Calu3 (cell line): ENCODE measurements at places on chromosomes 16 and 17. TPM values are rescaled to one million over a fixed set of nuclear protein-coding genes. Genes with fewer than 3 reads are reported as not detected.

DNA sequence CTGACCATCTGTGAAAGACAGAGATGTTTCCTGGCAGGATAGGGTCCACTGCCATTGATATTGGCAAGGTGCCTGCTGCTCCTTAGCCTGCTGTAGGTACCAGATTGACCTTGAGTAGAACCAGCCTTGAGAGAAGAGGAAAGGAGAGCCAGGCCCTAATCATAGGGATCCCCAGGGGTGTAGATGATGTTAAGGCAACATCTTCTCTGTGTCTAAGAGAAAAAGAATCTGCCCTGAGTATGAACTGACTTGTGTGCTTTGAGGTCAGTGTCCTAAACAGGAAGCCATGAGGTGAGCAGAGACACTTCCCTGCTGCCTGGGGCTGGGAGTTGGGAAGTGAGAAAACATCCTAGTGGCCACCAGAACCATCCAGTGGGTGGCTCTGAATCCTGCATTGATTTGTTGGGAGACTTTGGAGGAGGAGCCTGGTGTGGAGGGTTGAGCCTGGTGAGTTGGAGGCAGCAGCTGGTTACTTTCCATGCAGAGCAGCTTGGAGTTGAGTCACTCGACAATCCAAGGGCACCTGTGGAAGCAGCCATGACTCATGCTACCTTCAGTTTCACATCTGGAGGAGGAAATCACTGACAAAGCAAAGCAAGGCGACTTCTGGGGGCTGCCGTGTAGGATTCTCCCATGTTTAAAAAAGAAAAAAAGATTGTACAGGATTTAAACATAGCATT, 47.8 kb downstream of the BMERB1 start:
- peaks cover 7% of the 10 kb centered on the region for H3K36me3 ChIP-seq
- no peaks in the 10 kb centered on the region for H3K27me3 ChIP-seq
- DNase-seq: peak; percentile 86
- H3K27ac ChIP-seq: peak overlapping the region; percentile 83
- peak overlapping the region; percentile 16 for H3K4me3 ChIP-seq

DNA sequence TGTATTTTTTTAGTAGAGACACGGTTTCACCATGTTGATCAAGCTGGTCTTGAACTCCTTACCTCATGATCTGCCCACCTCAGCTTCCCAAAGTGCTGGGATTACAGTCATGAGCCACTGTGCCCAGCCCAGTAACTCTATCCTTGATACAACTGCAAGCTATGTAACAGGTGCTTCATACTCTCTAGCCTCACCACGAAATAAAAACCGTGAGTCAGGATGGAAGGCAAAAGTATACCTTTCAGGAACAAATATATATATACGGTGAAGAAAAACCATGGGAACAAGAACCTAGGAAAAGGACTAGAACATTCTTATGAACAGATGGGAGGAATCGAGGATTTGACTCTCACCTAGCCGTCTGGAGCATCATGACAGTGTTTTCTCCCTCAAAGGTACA, 9.6 kb upstream of the FBF1 start:
- H3K4me3 ChIP-seq: no peak overlapping the region
- no peak for DNase-seq
- H3K27me3 ChIP-seq: no peaks in the 10 kb centered on the region
- H3K36me3 ChIP-seq: peaks cover 68% of the 10 kb centered on the region
- H3K27ac ChIP-seq: no peak overlapping the region

DNA sequence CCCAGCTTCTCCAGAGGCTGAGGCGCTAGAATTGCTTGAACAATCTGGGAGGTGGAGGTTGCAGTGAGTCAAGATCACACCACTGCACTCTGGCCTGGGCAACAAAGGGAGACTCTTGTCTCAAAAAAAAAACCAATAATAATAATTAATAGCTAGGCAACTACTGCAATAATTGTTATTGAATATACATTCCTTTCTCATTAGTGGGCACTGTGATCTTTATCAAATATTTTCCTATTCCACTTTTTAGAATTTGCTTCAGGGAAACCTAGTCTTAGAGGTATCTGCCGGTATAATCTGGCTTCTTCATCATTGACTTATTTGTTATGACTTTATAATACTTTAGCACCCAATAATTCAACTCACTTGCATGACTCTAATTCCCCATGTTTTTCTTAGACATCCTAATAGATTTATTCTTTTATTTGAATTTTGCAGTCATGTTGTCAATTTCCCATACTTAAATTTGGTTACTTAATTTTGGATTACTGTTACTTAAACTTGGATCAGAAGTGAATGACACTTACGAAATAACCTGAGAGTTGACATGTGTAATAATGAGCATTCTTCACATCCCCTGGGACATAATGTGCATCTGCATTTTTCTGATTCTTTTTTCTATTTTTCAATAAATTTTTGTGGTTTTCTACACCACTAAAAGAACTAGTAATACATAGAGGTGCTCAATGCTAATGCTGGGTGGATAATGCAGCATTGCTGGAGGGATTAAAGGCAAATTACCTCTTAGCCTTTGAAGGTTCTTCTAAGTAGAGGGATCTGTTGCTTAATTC, 25.0 kb upstream of the KCNJ16 start:
- H3K4me3 ChIP-seq: no peak overlapping the region
- H3K27ac ChIP-seq: no peak overlapping the region
- H3K4me1 ChIP-seq: no peaks in the 10 kb centered on the region
- no peaks in the 10 kb centered on the region for H3K27me3 ChIP-seq

DNA sequence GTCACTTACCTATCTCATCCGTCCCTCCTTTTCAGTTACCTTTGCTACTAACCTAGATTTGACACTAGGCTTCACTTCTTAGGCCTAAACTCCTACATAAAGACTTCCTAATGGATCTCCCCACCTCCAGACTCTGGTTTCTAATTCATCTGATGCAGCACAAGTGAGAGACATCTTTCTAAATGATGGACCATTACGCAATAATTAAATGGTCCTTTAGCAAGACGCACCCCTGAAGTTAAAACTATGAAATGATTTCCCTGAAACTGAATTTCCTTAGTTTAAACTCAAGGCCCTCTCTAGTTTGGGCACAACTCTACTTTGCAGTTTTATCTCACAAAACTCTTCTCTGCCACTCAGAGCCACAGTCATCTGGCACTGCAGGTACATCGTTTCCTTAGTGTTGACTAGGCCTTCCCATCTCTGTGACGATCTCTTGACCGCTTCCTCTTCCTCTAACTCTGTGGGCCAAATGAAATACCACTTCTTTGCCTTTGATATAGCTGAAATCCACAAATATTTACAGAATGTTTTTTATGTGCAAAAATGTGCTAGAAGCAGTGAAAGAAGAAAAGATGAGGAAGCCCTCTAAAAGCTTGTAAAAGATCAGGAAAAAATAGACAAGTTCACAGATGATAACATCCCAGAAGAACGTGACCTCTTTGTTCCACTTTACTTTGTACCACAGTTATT, 3.3 kb downstream of the SYNRG start:
- peaks cover 34% of the 10 kb centered on the region for H3K4me1 ChIP-seq
- H3K27me3 ChIP-seq: no peaks in the 10 kb centered on the region
- no peak for DNase-seq
- peaks cover 48% of the 10 kb centered on the region for H3K36me3 ChIP-seq
- H3K4me3 ChIP-seq: no peak overlapping the region
- H3K27ac ChIP-seq: no peak overlapping the region

DNA sequence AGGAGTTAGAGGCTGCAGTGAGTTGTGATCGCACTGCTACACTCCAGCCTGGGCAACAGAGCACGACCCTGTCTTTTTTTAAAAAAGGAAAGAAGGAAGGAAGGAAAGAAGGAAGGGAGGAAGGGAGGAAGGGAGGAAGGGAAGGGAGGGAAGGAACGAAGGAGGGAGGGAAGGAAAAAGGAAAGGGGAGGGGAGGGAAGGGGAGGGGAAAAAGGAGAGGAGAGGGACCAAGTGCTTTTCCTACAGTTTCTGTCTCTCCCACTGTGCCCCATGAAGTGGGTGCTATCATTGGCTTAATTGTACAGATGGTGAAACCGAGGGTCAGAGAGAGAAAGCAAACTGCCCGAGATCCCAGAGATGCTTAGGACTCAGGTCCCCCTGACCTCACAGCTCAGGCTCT, 57.6 kb downstream of the SOCS1 start:
- peaks cover 23% of the 10 kb centered on the region for H3K36me3 ChIP-seq
- DNase-seq: no peak

EPN3 gene
- 41.9 and 45.1 TPM in 2 replicates for total RNA-seq

CRISPLD2 gene
- 5.9 and 6.5 TPM in 2 replicates for total RNA-seq

TPSB2 gene
- not detected in 2 replicates for total RNA-seq
